Stomach (tissue), 19 donors: ENCODE measurements at places on chromosomes 2 and 18. TPM values are rescaled to one million over a fixed set of nuclear protein-coding genes. Genes with fewer than 3 reads are reported as not detected.

GRCh38 chr18:10269261-10269660, 185.2 kb upstream of the APCDD1 start:
- no peak for DNase-seq

- DNase-seq = no peak
Observed at GRCh38 chr2:17461087-17461475, 57.2 kb downstream of the RAD51AP2 start.

DNA sequence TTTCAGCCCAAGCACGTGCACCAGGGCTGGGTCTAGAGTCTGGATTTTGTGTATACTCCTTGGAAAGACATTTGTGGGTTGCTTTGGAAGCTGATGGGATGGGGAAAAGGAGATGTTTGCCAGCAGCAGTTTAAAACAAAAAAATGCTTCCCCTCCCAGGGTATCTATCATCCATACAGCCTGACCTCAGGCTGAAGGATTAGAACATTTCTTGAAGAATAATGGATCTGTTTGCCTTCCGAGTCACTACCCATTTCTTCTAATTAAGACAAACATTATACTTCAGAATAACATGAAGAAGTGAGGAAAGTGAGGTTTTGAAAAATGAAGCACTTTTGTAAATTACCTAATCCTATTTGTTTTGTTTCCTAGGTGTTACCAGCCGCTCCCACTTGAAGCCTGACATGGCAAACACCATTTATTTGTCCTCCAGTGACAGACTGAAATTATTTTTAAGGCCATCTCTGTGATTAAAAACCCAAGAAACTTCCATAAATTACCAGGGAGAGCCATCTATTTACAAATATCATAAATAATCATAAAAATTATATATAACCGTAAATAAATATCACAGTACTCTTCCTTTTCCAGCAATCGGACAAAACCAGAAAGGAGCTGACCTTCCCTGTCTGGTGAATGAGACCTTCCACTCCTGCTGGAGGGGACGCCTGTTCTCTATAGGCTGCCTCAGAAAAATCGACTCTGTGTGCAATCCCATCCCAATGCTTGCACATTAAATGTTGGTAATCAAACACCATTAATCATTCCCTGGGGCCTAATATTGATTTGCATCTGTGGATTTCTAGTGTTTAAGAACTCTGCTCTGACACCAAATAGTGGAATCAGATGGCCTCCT, 106.8 kb downstream of the C1D start:
- no peak for DNase-seq

GRCh38 chr2:177000061-177000714, 212.4 kb upstream of the HNRNPA3 start:
- DNase-seq = no peak

DNA sequence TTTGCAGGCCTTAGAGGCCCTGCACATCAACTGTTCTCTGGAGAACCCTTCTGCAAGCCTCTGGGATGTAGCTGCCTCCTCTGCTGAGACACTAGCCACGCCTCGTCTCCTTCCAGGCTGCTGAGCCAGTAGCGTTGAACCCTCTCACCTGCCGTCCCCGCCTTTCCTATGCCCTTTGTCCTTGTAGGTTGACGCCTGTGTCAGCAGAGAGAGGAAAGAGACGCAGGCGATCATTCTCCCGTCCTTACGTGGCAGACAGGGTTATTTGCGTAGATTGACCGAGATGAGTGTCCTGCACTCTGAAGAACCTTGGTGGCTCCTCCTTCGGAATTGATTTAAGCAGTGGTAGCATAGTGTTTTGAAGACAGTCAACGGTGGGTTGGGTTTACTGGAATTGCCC, 27.8 kb downstream of the ID2 start:
- no peak for DNase-seq

- DNase-seq = no peak
Observed at GRCh38 chr2:49767316-49767715, 613.0 kb upstream of the FSHR start.

GRCh38 chr2:48250943-48251342, 279.0 kb upstream of the STON1 start:
- no peak for DNase-seq

DNA sequence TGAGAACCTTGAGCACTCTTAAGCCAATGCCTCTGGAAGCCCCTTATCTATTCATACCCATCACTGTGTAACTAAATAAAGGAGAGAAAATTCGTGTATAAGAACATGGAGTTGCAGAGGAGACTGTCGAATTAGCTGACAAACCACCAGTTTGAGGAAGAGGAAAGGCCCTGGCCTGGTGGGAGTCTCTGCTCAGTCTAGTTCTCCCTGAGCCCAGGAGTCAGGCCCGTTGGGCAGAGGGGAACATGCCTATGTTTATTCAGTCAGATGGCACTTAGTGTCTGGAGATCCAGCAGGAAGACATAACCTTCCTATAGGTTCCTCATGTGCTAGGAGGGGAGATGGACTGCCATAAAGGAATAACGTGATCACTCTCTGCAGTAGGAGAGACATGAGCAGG, 60.3 kb downstream of the MGAT5 start:
- no peak for DNase-seq

GRCh38 chr18:47748847-47749599, 181.4 kb downstream of the SMAD2 start:
- peak; percentile 87 for DNase-seq

GRCh38 chr18:62828091-62828640, 112.8 kb downstream of the PHLPP1 start:
- no peak for DNase-seq

- DNase-seq = no peak
Observed at GRCh38 chr2:45391866-45392265, 219.2 kb downstream of the SRBD1 start.

GRCh38 chr18:10525371-10525691, 496 bp upstream of the NAPG start:
- no peak for DNase-seq

GRCh38 chr2:199461711-199462346, 4.1 kb upstream of the SATB2 start:
- DNase-seq = peak; percentile 13

GRCh38 chr2:493228-493627, 184.0 kb downstream of the TMEM18 start:
- DNase-seq = no peak

DNA sequence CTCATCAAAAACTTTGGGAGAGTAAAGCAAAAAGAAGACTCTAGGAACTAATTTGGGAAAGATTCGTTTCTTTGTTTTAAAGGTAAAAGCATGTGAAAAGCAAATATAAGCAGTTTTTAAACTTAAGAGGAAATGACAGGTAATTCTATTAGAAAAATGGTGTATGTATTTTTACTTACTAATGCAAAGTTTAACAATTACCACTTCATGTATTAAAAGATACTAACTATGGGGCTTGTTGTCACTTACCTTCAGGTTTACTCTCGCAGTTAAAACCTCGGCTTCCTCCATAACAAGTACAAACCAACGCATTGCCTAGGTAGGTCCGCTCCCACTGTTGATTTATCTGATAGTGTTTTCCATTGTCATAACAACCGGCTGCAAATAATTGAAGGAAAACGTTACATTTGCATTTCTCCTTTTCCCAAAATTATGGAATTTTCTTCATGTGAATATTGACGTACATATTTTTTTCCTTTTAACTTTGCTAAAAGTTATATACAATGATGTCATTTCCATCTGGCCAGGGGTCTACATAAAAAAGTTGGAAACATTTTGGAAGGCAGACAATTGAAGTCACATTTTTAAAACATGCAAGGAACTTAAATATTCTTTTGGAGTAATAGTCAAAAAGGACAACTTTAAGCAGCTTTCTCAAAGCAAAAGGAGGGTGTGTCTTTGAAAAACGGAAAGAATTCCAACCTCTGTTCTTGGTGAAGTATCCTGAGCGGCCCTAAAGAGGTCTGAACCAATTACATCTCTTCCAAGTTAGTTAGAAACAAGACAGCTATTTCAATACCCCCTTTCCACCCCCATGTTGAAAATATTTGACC, 1.2 kb downstream of the FN1 start:
- no peak for DNase-seq

DNA sequence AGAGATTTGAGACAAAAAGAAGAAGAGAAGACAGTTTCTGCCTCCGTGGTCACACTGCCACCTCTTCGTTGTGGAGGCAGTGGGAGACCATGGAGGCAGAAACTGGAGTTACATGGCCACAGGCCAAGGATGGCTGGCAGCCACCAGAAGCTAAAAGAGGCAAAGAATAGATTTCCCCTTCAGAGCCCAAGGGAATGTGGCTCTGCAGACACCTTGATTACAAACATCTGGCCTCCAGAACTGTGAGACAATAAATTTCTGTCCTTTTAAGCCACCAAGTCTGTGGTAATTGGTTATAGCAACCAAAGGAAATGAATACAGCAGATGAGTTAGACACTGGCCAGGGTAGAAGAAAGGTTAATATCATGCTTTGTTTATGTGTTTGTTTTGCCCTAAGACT, 420.4 kb upstream of the LYPD1 start:
- DNase-seq = no peak

DNA sequence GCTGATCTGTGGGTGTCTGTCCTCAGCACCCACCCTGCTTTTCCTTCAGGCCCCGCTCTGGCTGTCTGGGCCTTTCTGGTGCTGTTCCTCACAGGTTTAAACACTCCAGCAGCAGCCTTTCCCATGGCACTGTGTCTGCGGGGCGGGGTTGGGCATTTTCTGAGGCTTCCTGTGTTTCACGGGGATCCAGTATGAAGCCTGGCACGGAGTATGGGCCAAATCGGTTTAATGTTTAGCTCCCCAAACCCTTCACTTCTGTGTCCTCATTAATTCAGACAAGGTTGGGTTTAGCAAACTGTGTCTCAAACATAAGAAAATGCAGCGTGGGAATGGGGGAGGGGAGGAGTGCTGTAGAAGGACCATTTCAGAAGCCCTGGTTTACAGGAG, 44.9 kb downstream of the HPCAL1 start:
- DNase-seq = no peak

The DPP4 gene
- total RNA-seq = 7.6 TPM

The RAX gene
- not detected for total RNA-seq

The TEX44 gene
- not detected for total RNA-seq

The SRD5A2 gene
- total RNA-seq = not detected

The CCDC74B gene
- 0.89 TPM for total RNA-seq

The ACVR1C gene
- total RNA-seq = 1.2 TPM

The FMNL2 gene
- 54.3 TPM for total RNA-seq
